ENCODE measurements at places on chromosomes 11 and 22.

DNA sequence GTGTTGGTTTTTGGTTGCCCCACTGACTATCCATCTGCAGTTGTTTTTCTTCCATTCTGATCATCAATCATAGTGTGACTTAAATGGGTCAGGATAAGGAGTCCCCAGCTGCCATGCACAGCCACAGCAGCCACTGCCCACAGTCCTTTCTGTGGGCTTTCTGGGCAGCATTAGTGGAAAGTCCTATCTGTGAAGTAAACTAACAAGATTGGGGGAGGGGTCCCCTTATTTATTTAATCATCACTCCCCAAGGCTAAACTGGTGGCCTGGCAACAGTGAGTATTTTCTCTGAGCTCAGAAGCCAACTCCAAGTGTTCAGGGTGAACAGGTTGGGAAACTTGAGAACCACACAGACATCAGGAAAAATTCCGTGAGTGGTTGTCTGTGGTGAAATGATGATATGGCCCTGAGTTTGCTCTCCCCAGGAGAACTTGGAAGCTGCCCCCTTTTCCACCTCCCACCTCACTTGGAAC, 145.0 kb downstream of the CCDC34 start:
- DNase-seq, result peak; percentile 58

- peak; percentile 68 for DNase-seq
Observed at GRCh38 chr11:46247659-46248058, 29.8 kb upstream of the CREB3L1 start.

DNA sequence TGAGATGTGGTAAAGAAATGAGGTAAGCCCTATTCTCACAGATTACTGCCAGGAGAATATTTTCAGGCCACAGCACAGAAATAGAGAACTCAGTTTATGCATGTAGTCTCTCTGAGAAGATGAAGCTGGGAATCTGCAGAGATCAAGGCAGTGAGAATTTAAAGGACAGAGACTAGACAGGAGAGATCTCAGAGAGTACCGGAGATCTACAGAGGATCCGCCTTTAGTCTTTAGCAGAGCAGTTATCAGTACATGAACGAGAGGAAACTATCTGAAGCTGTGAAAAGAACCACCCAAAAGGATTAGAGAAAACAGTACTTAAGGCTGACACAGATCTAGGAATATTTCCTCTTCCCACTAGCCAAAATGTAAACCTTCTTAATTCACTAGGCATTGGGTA, 101.5 kb downstream of the DLG2 start:
- no peak for DNase-seq

- DNase-seq, result peak; percentile 84
Observed at GRCh38 chr22:27224485-27225374, 567.3 kb downstream of the MIAT start.

DNA sequence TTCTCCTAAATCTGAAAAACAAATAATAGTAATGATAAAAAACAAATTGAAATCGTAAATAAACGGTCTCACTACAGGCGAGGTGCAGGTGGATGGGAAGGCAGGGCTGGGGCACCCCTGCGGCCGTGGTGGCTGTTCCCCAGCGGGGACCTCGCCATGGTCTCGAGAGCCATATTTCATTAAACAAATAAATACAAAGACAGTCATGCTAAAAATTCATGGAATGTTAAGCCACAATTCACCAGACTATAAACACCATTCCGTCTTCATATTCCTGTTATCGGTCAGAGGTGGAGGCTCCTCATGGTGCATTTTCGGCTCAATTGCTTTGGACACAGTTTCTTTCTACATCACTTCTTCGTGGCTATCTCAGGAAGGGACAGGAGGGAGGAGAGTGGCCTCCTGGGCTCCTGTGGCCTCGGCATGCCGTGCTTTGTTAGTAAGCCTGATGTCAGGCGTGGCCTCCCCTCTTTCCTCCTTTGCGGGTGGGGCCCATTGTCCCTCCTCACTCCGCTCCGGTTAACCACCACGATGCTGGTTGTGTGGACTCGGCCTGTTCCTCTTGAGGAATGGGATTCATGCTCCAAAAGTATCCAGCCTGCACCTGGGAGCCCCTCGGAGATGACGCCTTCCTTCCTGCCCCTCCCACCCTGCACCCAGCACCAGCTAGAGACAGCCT, 16.1 kb upstream of the BRSK2 start:
- no peak for DNase-seq

DNA sequence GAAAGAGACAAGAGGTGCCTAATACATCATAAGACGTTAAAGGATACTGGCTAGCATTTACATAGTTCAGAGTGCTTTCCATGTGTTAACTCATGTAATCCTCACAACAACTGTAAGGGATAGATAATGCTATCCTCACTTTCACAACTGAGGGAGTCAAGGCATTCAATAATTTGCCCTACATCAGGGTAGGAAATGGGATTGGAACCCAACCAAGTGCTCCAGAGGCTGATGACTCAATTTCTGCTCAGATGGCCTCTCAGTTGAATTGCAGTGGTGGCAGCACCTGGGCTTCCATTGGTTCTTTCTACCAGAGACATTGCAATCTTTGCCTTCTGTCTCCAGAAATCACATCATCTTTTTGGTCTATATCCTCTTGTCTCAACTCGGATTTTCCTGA, 232.9 kb downstream of the ETS1 start:
- DNase-seq, result peak; percentile 47

DNA sequence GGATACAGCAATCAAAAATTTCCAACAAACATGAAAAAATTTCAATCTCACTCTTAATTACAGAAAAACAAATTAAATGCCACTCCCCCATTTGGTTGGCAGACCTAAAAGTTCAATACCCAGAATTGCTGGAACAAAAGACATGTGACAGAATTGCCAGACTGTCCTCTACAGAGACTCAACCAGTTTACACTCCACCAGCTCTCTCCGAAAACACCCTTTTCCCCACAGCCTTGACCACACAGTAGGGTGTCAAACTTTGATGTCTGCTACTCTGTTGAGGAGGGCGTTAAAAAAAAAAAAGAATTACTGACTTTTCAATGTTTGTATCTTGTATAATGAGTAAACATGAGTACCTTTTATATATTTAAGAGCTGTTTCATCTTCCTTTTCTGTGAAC, 44.7 kb upstream of the YPEL1 start:
- DNase-seq, result no peak

DNA sequence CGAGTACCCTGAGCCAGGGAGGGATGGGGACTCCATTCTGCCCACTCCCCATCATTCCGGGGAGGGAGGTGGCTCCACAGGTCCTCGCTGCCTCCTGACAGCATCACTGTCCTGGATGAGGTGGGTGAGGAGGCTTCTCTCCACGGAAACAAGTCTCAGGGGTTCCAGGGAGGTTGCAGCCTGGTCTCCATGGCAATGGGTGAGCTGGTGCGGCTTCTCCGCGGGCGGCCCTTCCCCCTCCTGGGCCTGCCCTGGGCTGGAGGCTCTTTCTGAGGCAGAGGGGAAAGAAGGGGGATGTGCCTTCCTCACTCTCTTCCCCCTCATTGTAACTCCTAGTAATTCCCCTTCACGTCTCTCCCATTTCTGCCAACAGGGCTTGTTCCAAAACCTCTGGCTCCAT, 37.1 kb upstream of the PARVG start:
- no peak for DNase-seq

Data from fibroblast of pulmonary artery (primary cell).